LHCN-M2 (cell line): ENCODE measurements at places on chromosomes 7 and 10. TPM values are rescaled to one million over a fixed set of nuclear protein-coding genes. Genes with fewer than 3 reads are reported as not detected.
A peak's percentile ranks its signal among the peaks of the same experiment; 100 is the strongest.

GRCh38 chr10:76291175-76291574 is 859.8 kb downstream of the LRMDA start:
- DNase-seq: no peak

GRCh38 chr10:13099144-13099665 is 758 bp upstream of the OPTN start:
- DNase-seq: peak; percentile 73

DNA sequence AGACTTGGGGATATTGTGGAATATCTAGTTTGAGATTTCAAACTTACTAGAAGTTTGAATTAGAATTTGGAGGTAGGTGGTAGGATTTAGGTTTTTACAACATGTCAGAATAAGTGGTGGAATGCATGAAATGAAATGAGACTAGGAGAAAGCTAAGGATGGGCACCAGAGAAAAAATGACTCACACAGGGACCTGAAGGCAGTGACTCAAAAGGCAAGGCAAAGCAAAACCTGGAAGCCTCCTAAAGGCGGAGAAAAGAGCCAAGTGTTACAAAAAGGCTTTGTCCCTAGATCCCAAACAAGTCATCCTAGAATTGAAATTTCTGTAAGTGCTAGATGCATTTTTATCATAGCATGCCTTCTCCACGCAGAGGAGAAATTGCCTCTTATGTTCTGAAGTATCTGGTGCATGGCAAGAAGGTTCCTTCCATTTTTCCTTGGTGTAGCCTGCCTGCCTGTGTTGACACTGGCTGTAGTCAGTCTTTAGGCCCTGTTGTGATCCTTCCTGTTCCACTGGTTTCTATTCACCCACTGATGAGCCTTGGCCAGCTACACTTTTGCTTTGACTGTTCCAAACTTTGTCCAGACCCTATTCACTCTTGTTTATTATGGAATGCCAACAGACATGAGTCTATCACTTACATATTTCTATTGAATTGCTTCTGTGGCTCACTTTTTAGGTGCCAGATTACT is 109.3 kb downstream of the ETV1 start:
- DNase-seq: peak; percentile 71

ARHGAP21 gene
- total RNA-seq: 63.9 and 65.7 TPM in 2 replicates

- no peak for DNase-seq
Measured at GRCh38 chr7:25263337-25263736, 35.1 kb upstream of the NPVF start.

- DNase-seq: no peak
Measured at GRCh38 chr10:72906446-72906845, 12.9 kb downstream of the OIT3 start.

GRCh38 chr7:29304756-29305155 is 110.2 kb downstream of the CHN2 start:
- DNase-seq: no peak

DNA sequence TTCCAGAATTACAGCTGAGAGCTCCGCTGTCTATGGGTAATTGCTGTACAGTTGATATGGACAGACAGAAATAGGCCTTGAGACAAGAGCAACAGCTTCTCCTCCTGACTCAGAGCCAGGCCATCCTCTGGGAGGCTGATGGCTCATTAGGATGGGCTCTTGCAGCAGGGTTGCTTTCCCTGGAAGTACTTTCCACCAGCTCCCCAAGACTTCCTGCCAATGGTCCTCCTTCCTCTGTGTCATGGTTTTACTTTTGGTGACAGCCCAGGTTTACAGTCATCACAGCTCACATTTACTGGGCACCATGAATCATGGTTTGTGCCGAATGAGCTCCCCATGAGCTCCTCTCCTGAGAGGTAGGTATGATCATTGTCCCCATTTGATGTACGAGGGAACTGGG is 131.8 kb downstream of the HECW1 start:
- DNase-seq: no peak

- DNase-seq: no peak
Measured at GRCh38 chr10:35783305-35783838, 141.3 kb upstream of the FZD8 start.

GRCh38 chr7:48366096-48366495 is 194.8 kb downstream of the ABCA13 start:
- no peak for DNase-seq

GRCh38 chr7:6142871-6143380 is 111.8 kb downstream of the ANKRD61 start:
- DNase-seq: no peak

SPDYE2B gene
- not detected in 2 replicates for total RNA-seq

- no peak for DNase-seq
Measured at GRCh38 chr7:129898502-129899160, 54.1 kb downstream of the UBE2H start.

GRCh38 chr7:29806995-29807841 is 910 bp downstream of the WIPF3 start:
- no peak for DNase-seq

CYP3A4 gene
- total RNA-seq: 0.13 TPM in 1 of 2 replicates, not detected in the other

CADPS2 gene
- 0.13 and 0.23 TPM in 2 replicates for total RNA-seq

GRCh38 chr10:115948465-115948864 is 324.5 kb downstream of the GFRA1 start:
- DNase-seq: peak; percentile 42

- no peak for DNase-seq
Measured at GRCh38 chr10:129523031-129523722, 56.1 kb downstream of the MGMT start.

OR2A1 gene
- not detected in 2 replicates for total RNA-seq

DNA sequence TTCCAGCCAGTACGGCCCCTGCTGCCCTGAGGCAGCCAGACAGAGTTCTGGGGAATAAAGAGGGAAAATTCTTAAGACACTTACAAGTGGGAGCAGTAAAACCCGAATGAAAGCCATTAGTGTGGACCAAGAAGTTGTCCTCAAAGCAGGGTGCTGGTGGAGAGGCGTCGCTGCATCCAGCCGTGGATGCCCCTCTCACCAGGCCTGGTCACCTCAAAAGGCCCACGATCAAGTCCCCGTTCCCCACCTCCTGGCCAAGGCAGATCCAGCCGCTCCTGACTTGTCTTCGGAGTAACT is 656 bp downstream of the VSTM4 start:
- no peak for DNase-seq

LIPM gene
- total RNA-seq: not detected in 2 replicates

- DNase-seq: no peak
Measured at GRCh38 chr10:104308439-104308903, 29.8 kb downstream of the ITPRIP start.

- DNase-seq: no peak
Measured at GRCh38 chr10:56622335-56622973, 261.4 kb upstream of the ZWINT start.
